ENCODE measurements at places on chromosomes 4 and X.

DNA sequence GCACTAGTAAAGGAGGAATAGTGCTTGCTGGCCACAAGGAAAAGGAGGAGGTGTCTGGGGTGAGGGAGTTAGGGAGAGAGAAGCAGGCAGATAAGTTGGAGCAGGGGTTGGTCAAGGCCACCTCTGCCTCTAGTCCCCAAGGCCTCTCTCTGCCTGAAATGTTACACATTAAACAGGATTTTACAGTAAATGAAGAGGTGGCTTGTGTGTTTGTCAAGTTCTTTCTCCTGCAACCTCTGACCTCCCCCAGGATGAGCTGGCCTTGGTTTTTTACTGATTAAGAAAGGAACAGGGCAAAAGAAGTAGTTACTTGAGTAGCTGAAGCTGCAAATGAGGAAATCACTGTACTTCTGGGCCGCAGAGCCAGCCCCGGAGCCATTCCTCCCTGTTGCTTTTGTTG is 2.0 kb downstream of the GJB1 start:
- DNase-seq: no peak

DNA sequence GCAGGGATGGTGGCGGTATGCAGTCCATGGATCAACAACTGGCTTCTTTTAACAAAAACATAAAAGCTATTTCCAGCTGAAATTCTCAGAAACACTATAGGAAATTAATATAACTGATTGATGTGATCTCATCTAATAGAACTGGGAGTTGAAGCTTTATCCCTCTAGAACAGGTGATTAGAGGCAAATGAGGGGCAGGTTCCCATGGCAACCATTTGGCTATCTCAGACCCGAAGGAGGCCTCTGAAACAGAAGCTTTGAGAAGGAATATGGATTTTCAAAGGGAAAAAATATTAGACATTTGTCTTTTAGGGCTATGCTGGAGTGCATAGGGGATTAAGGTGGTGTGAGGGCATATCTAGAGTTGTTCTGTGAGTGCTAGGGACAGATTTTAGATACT is 50.0 kb downstream of the IGSF1 start:
- no peak for DNase-seq

GRCh38 chrX:95791876-95792275 is 892.8 kb upstream of the DIAPH2 start:
- DNase-seq: no peak

- no peak for DNase-seq
Observed at GRCh38 chrX:48703642-48704481, 7.3 kb downstream of the SUV39H1 start.

DNA sequence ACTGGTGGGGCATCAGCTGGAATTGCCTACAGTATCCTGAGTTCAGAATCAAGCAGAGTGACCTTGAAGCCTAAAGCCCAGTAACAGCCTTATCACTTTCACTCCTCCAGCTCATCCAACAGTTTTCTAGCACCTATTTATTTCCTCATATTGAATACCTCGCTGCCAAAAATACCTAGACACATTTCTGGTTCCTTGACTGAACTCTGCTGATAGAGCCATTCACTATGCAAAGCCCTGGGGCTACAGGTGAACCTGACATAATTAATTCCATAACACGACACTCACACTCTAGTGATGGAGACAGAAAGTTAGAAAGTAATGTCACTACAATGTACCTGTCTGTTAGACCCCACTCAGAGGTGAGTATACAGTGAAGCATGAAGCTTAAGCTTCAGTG is 149.0 kb upstream of the STX18 start:
- DNase-seq: no peak

GRCh38 chrX:136712650-136713310 is 64.8 kb downstream of the CD40LG start:
- no peak for DNase-seq

DNA sequence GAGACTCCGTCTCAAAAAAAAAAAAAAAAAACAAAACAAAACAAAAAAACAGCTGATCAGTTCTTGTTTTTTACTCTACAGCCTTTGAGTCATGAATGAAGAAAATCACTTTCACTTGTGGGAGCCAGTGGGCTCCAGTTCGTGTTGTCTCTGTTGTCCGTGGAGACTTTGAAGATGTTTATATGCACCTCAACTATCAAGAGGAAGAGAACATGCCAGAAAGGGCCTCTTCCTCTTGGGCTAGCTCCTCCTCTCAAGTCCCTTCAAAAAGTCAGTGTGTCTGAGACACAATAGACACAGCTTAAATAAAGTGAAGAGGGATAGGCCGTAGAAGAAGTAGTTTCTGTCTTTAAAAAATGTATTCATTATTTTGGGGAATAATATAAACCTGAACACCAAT is 182.7 kb downstream of the KDR start:
- no peak for DNase-seq

Measured in AG09319 (cell line).